GF-D8 (cell line): ENCODE measurements at places on chromosomes 13 and 19.

DNA sequence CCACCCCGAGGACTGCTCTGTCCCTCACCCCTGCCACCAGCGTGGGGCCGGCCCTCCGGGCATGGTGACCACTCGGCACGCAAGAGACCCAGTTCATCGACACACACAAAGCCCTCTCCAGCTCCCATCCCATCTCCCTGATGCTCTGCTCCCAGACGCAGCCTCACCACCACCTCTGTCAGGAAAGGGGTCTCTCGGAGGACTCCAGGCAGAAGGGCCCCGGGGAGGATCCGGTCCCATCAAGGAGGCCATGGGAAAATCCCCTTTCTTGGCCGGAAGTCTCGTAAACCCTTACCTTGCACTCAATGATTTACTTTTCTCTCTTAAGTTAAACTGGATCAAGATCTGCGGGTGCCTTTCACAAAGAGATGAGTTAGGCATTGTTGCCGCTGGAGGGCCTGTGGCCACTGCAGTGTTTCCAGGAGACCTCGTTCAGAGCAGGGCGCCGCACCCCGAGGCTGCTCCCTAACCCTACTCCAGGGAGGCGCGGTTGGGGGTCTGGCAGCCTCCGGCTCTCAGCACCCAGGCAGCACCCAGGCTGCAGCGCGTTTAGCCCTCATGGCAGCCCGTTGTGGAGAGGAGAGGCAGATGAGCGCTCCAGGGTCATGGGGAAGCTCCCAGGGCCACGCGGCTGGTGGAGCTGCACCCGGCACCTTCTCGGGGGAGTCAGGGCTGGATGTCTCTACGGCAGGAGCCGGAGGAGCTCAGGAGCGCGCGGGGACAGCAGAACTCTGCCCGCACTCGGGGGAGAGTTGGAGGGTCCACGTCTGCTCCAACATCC is 31.0 kb downstream of the C2CD4C start:
- no peak for DNase-seq

DNA sequence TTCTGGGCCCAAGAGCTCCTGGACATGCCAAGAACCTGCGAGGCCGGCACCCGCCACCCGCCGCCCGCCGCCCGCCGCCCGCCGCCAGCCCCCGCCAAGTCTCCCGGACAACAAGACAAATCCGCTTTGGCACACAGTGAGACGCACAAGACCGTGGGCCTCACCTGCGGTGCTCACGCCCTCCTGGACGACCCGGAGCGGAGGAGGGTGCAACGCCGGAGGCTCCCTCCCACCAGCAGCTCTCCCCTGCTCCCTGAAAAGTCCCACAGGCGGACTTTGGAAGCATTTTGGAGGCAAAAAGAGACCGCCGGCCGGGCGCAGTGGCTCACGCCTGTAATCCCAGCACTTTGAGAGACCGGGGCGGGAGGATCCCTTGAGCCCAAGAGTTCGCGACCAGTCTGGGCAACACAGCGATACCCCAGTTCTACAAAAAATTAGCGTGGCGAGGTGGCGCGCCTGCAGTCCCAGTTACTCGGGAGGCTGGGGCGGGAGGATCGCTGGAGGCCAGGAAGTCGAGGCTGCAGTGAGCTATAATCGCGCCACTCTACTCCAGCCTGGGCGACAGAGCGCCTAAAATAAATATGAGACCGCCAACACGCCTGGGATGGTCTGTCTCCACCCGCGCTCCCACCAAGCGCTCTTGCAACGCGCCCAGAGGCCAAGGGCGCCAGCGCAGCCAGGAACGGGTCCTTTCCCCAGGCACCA is 783 bp downstream of the RHPN2 start:
- DNase-seq = no peak

DNA sequence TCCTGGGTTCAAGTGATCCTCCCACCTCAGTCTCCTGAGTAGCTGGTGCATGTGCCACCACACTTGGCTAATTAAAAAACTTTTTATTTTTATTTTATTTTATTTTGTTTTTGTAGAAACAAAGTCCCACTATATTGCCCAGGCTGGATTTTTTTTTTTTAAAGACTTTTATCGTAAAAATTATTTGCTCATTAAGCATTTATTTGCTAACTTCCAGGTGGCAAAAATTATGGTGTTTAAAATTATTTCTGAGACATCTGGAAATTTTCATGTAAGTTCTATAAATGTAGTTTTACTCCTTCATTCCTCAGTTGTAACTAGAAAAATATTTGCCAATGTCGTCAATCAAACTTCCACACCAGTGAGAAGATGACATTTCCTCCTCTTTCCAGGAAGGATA is 233.3 kb upstream of the DACH1 start:
- no peak for DNase-seq

DNA sequence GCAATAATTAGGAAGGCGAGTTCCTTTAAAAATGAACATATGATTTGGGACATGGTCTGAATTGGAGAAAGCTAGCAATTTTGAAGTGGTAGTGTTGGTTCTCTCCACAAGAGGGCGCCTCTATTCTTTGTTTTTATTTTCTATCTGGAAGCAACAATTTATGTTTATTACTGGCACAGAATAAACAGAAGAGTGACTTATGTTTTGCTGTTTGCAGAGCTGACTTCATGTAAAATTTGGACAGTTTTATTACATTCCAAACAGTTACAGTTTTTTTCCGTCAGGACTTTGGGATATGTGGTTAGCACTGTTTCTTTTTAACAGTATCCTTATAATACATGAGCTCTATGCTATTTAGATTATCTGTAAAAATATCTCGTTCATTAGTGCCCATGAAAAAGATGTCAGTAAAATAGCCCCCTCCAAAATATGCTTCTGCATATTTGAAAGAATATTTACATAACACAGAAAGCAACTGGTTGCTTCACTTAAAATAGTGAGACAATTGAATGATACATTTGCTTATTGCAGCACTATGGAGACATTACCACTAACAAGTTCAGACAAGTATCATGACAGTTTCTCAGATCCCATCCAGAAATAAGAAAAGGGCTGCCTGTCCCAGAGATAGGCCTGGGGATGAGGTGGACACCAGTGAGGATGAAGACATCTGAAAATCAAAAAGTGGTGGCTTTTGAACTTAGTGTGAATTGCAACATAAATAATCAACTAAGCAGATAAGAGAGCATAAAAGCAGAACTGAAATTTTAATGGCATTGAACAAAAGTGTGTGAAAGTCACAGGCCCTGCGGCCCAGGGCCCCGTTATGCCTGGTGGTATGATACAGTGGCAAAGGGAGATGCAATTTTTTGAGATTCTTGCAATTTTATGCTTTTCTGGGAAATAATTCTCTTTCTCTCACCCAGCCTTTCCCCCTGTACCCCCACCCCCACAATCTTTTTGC is 32.3 kb upstream of the FGF9 start:
- DNase-seq = peak; percentile 13

GRCh38 chr13:102176846-102177245 is 225.0 kb downstream of the FGF14 start:
- DNase-seq = no peak

GRCh38 chr19:8965887-8966286 is 44.3 kb downstream of the MUC16 start:
- DNase-seq = no peak

DNA sequence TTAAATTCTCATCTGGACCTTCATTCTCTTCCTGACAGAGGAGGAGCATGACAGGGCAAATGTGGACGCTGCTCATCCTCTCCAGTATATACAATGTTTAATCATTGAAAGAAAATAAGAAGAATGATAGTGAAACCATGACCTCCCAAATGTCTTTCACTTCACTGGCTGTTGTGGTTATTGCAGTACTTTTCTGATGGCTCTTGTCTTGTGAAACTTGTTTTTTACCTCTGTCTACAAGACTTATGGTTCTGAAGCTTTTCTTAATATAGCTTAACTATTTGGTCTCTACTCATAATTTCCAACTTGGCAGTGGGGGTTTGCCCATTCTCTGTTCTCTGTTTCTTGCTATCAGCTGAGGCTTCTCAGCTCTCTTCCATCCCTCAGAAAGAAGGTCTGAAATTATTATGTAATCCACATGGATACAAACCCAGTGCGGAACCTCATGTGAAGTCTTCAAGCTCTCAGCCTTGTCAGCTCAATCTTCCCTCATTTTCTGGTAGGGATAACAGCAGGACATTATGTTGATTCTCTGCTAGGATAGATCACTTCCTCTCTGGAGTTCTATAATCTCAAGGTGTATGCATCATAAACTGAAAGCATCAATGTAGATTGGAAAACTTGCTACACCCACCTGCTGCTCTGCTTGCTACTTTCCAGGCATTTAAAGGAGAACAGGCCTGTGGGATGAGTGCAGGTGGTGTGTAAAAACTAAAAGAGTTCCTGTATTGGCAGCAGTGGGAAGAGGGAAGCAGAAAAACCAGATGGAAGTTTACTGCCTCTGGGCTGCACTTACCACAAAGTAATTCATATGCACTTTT is 250.3 kb upstream of the HTR2A start:
- no peak for DNase-seq

GRCh38 chr13:29159871-29160270 is 339.7 kb downstream of the MTUS2 start:
- no peak for DNase-seq

- DNase-seq = no peak
Observed at GRCh38 chr19:51327066-51328001, 14.6 kb downstream of the VSIG10L start.

- DNase-seq = no peak
Observed at GRCh38 chr19:35863018-35863417, 5.4 kb upstream of the APLP1 start.

GRCh38 chr13:41981951-41982715 is 21.2 kb upstream of the VWA8 start:
- DNase-seq = no peak

DNA sequence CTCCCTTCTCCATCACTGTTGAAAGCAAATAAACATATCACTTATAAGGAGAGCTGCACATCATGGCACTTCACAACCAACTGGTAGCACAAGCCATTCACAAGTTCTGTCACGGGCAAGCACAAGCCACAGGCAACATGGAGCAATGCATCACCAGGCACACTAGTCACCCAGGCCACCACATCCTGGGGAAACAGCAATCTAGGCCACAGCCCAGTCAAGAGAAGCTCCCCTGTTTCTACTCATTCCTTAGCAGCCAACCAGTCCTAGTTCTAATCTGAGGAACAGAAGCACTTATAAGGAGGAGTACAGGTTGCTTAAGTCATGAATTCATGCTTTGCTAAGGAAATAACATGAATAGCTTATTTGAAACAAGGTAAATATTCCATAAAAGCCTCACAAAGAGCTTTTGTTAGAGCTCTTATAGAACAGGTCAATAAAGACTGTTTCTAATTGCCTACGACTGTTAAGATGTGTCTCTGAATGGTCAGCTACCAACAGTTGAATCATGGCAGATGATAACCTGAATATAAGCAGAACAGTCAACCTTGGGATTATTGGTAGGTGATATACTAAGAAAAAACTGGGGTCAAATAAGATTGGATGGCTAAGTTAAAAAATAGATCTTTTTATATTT is 169.0 kb downstream of the TBC1D4 start:
- DNase-seq = no peak

GRCh38 chr19:15812060-15812722 is 3.3 kb downstream of the OR10H1 start:
- peak; percentile 53 for DNase-seq

GRCh38 chr19:1262623-1263123 is 6.5 kb upstream of the CIRBP start:
- DNase-seq = no peak

DNA sequence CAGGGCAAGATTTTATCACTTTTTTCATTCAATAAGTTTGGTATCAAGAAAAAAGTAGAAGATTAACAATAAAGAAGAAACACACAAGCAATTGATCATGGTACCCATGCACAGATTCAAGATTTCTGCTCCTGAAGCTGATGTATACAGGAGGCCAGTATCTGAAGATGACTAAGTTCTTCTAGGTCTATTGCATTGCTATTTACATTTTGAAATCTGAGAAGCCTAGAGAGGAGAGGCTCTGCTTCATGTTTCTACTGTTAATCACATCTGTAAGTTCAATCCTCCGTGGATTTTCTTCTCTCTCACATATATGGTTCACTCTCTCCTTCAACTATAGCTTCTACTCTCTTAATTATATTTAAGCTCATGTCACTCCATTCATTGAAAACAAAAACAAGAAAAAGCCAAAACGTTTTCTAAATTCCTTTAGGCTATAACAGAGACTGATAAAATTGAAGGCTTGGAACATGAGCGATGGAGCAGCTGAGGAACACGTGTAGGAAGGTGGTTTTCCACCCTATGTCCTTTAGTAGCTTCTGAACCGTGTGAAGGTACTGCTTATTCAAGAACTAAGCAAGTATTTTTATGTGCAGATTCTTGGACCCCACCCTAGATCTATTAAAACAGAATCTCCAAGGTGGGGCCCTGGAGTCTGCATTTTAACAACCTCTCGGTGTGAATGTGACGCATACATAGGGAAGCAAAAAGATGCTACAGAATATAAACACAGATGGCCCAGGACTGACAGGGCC is 198.2 kb downstream of the EFNB2 start:
- DNase-seq = no peak

DNA sequence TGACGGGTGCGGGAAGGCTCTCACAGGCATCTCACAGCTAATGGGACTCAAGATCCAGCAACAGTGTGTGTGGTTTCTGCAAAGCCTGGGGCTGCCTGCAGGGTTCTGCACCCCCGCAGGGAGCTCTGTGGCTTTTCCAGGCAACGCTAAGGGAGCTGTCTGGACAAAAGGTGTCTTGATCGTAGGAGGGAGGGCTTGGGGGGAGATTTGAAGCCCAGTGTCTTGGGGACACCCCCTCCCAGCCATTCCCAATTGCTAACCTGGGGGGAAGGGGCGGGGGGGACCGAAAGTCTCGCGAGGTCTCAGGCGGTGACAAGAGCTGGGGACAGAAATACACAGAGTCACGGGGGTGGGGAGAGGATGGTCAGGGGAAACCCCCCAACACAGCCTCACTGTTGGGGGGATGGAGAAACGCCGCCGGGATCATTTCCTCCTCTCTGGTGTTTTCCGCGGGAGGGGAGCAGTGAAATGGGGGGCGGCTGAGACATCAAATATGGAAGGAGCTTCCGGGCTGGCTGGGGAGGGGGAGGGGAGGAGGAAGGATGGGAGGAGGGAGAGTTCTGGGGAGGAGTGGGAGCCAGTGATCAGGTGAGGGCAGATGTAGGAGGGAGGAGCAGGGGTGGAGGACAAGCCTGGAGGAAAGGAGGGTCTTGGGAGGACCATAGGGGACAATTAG is 13.3 kb downstream of the KCNC3 start:
- DNase-seq = no peak
